ENCODE measurements at places on chromosomes 13 and 19.

DNA sequence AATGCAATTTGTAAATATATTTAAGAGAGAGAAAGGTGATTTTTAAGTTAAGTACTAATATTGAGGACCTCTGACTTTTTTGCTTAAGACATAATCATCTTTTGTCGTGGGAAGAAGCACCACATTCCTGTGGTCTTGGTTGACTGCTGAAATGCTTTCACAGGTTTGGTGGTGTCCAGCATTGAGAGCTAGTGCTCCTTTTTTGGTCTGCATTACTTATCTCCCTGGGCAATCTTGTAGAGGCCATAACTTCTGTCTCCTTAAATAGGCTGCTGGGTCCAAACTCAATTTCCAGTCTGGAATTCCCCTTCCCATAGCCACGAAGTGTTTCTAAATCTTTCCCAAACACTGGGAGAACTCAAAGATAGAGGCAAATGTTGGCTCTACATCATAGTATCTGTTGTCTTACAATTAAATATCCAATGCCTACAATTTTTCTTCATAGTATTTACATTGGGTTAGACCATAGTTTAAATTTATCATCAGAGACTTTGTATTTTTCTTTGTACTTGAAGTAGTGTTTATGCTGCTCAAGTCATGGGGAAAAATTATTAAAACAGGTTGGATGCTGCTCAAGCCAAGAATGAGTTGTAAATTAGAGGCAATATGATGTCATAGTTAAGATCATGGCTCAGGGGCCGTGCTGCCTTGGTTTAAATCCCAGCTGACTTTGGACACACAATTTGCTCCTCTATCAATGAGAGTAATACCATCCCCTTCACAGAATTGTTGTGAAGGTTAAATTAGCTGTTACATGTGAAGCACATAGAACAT, 105.6 kb downstream of the POSTN start:
- DNase-seq, result no peak

- DNase-seq, result no peak
Observed at GRCh38 chr13:63901630-63902029, 2486.0 kb upstream of the PCDH20 start.

GRCh38 chr13:80312967-80313366, 28.0 kb downstream of the SPRY2 start:
- no peak for DNase-seq

DNA sequence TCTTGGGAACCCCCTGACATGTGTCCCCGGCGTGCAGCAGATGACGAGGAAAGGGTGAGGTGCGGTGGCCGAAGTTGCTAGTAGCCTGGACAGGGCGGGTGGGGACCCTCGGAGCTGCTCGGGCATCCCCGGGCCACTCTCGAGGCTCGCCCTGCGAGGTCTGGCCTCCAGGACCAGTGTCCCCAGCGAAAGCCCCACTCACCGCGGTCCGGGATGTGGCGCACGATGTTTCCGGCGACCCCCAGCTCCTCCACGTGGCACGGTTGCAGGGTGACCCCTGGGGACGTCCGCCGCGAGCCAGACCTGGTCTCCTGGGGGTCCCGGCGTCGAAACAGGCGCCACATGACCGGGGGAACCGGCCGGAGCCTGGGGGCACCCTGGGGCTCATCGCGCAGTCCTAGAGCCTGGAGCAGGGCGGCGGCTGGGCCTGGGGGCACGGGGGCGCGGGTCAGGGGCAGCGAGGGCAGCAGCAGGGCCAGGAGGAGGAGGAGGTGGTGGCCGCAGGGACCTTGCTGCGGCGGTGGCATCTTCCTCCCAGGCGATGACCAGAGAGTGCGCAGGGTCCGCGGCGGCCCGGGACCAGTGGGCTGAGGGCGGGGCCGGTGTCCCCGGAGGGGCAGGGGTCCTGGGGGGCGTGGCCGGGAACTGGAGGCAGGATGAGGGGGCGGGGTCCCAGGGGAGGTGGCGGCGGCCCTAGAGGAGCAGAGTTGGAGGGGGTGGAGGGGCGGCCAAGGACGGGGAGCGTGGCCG, 26.0 kb downstream of the CERS1 start:
- DNase-seq, result no peak

DNA sequence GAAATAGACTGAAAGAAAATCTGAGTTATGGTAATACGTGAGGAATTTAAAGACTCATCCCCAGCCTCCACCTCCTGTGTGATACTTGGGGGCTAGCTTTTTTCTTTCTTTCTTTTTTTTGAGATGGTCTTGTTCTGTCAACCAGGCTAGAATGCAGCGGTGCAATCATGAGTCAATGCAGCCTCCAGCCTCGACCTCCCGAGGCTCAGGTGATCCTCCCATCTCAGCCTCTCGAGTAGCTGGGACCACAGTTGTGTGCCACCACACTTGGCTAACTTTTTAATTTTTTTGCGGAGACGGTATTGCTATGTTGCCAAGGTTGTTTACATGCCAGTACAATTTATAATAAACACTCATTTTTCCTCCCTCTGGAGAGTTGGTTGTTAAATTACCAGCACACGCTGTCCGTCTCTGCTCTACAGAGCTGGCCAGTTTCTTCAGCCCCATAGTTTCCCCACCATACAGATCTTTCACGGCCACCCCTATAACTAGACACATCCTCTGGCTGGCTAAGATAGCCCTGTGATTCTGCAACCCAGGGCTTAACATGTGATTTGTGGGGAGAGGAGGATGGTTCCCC, 4.8 kb downstream of the TNFSF9 start:
- no peak for DNase-seq

GRCh38 chr13:114174529-114174961, 4.5 kb upstream of the CFAP97D2 start:
- peak; percentile 59 for DNase-seq

DNA sequence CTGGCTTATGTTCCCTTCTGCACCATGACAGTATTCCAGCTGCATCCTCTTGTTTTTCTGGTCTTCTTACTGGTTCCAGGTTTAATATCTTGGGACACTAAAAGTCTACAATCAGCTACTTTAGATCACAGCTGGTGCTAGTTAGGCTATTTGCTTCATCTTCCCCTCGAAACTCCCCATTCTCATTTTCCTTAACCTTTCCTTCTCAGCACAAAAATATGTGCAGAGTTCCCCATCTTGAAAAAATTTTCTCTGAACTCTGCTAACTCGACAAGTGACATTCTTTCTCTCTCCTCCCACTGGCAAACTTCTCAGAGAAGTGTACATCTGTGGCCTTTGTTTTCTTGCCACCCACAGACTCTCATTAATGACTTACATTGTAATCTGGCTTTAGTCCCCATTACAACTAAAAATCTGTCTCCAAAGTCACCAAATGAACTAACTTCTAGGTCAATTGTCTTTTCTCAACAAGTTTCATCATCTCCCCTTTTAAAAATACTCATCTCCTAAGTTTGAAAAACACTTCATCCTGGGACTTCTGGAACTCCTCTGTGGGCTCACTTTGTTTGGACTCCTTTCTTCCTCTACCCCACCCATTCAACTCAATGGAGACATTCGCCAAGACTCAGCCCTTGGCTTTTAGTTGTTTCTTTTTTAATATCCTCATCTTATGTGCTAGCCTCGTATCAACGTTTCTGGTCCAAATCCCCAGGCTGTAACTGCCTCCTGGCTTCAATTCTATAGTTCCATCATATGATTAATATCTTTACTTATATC, 7.1 kb upstream of the KL start:
- no peak for DNase-seq

DNA sequence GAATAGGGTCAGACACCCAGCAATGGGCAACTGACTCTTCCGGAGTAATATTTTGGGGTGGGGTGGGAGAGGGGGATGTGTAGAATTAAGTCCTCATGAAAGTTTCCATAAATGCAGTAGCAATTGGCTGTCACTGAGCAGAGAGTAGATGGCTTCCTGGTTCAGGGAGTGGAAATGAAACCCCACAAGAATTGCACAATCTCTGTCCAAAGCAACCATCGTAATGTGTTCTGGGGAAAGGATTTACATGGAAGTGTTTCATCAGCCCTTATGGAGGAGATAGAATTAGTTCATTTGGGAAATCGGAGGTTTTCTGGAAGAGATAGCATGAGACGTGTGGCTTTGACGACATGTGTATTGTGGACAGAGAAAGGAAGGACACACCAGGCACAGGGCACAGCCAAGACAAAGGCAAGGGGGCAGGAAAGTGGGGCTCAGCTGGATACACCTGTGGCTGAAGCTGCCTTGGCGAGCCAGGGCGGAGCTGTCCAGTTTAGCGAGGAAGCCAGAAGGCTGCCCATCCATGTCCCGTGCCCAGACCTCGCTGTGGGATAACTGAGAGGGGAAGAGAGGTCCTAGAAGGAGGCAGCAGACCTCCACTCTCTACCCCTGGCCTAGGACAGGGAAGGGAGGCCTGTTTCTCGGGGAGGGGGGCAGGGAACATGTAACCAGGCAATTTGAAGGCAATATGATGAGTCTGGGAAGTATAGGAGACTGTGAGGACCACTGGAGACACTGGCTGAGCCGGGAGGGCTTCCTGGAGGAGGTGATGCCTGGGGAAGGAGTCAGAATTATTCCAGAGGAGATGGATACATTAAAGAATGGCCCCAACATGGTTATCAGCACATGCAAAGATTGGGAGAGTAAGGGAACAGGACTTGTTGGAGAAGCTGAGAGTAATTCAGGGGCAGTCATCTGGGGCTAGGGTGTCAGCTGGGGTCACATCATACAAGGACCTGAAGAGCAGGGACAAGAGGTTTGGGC, 2.6 kb upstream of the CLEC4G start:
- no peak for DNase-seq

- no peak for DNase-seq
Observed at GRCh38 chr19:14814982-14815652, 19.9 kb downstream of the OR7A5 start.

DNA sequence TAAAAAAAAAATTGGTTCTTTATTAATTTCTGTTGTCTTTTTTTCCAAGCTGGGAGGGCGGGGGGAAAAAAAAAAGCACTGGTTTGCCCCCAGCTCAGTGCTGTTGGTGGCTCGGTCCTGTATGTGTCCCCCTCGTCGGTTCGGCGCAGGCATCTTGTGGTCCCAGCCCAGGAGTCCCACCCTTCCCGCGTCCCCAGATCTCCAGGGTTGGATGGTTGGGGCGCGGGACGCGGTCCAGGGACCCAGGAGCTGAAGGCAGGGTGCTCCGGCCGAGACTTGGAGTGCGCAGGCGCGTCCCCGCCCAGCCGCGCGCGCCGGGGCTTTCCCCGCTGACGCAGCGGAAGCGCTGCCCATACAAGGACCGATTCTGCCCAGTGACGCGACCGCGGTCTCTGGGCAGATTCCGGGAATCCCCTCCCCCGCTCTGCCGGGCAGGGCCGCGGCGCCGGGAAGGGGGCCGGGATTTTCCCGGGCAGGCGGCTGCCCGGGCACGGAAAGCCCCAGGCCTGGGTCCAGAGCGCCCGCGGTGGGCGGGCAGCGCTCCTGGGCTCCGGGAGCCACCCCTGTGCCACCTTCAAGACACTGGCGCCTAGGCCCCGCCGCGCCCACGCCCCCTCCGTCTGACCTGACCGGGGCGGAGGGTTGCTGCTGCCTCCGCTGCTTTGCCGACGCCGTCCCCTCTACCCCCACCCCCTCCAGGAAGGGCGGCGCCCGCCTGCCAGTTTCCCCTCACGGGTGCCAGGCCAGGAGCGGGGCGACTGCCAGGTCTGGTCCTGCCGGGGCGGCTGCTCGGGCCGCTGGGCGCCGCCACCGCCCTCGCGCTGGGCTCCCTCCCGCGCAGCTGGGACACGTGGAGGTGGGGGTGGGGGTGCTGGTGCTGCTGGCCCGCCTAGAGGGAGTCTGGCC, 2.3 kb downstream of the JUNB start:
- DNase-seq, result peak; percentile 97

DNA sequence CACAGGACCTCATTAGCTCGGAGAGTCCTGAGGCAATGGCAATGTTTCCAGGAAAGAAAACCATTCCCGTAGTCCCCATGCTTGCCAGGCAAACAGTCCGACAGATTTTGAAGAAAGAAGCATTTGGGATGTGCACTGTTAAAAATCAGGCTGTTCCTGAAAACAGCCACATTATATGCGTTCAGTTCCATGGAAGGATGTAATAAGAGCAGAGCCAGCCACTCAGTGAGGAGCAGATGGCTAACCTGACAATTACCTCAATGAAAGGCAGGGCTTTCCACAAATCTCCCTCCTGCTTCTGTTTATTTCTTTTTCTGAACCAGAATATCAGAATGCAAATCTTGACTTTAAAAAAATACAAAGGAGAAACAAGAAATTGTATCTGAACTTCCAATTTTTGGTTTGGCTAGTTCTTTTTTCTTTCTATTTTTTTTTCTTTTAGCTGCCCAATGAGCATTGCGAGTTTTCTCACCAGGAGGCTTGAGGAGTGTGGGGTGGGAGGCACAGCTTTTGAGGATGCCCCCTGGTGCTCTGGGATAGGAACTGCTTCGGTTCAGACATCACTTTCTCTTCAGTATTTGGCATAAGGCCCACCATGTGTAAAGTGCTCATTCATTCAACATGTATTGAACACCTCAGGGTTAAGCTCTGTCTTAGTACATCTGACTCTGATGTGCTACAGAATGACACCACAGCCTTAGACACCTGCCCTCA, 124.2 kb downstream of the TBC1D4 start:
- peak; percentile 80 for DNase-seq

DNA sequence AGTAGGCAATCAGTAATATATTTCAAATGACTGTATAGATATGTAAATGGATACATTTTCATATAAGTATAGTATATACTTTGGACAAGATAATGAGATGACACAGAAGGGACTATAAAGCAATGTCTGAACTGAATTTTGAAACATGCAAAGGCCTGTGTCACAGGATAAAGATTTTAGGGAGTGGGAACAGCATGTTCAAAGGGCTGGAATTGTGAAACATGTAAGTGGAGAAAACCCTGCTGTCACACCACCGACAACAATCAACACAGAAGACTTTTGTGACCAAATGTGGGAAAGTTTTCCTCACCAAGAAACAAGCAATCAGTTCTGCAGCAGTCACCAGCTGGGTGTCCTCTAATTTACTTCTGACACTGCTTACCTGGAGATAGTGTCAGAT, 42.9 kb downstream of the LPAR6 start:
- DNase-seq, result no peak

- DNase-seq, result no peak
Observed at GRCh38 chr19:29866011-29866410, 54.2 kb downstream of the CCNE1 start.

DNA sequence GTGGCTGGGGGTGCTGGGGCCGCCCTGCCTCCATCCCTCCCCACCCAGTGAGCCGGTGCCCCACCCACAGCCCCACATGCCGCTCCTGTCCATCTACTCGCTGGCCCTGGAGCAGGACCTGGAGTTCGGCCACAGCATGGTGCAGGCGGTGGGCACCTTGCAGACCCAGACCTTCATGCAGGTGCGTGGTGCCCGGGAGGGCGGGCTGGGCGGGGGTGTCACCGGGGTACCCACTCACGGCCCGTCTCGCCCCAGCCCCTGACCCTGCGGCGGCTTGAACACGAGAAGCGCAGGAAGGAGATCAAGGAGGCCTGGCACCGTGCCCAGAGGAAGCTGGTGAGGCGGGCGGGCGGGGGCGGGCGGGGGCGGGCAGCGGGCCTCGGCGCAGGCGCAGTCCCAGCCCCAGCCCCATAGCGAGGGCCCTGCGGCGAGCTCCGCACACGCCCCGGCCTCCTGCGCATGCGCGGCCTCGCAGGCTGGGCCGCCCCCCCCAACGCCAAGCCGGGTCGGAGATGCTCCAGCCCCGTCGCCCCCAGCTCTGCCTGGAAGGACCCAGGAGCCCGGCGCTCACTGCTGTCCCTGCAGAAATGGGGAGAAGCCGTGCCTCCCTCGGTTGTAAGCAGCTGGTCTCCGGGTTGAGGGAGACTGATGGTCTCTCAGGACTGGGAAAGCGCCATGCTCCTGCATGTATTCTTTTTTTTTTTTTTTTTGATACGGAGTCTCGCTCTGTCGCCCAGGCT, 7.7 kb downstream of the ARHGAP45 start:
- peak; percentile 91 for DNase-seq
